ENCODE measurements at places on chromosomes 6 and 20. TPM values are rescaled to one million over a fixed set of nuclear protein-coding genes. Genes with fewer than 3 reads are reported as not detected.

Gene FBXO30
- total RNA-seq: 16.2 TPM

Gene RIN2
- 59.2 TPM for total RNA-seq

Gene TUBE1
- total RNA-seq: 29.4 TPM

Gene MAP3K7
- 40.9 TPM for total RNA-seq

Gene RPP40
- total RNA-seq: 8.9 TPM

Gene WDR46
- total RNA-seq: 86.5 TPM

Gene NKAPL
- total RNA-seq: 0.73 TPM

Gene SLC52A3
- total RNA-seq: not detected

Gene PKIB
- total RNA-seq: 11.1 TPM

Gene DDX43
- total RNA-seq: 0.33 TPM

Gene OLIG3
- total RNA-seq: not detected

Gene TRERF1
- total RNA-seq: 8.9 TPM

Gene SLC32A1
- total RNA-seq: not detected

Gene LBP
- total RNA-seq: not detected

Gene SNAP25
- total RNA-seq: 9.6 TPM

Gene FGD2
- not detected for total RNA-seq

Gene PPIL6
- 2.2 TPM for total RNA-seq

Gene CABLES2
- 1.0 TPM for total RNA-seq

Gene SAPCD1
- 1.9 TPM for total RNA-seq

Gene SLC4A11
- 0.44 TPM for total RNA-seq

Gene SEMG1
- total RNA-seq: not detected

Gene PNRC1
- 68.5 TPM for total RNA-seq

Gene PABPC1L
- 14.1 TPM for total RNA-seq

Gene PGBD1
- total RNA-seq: 9.7 TPM

Gene KHDRBS2
- total RNA-seq: not detected

Gene FAM162B
- 0.33 TPM for total RNA-seq

Gene ALDH8A1
- 0.33 TPM for total RNA-seq

Gene OPN5
- total RNA-seq: not detected

Gene TAPBP
- total RNA-seq: 136 TPM

Gene EMILIN3
- under 0.01 TPM for total RNA-seq

Gene WFDC5
- total RNA-seq: not detected

Gene OR14J1
- not detected for total RNA-seq

Gene TRIM31
- not detected for total RNA-seq

Gene CDH4
- 2.0 TPM for total RNA-seq

Gene RAB23
- total RNA-seq: 50.6 TPM

Gene PRPH2
- 4.2 TPM for total RNA-seq

Gene BPIFB4
- not detected for total RNA-seq

Data from smooth muscle cell of trachea (primary cell).